ENCODE measurements at places on chromosomes 11 and 22.
A peak's percentile ranks its signal among the peaks of the same experiment; 100 is the strongest.

DNA sequence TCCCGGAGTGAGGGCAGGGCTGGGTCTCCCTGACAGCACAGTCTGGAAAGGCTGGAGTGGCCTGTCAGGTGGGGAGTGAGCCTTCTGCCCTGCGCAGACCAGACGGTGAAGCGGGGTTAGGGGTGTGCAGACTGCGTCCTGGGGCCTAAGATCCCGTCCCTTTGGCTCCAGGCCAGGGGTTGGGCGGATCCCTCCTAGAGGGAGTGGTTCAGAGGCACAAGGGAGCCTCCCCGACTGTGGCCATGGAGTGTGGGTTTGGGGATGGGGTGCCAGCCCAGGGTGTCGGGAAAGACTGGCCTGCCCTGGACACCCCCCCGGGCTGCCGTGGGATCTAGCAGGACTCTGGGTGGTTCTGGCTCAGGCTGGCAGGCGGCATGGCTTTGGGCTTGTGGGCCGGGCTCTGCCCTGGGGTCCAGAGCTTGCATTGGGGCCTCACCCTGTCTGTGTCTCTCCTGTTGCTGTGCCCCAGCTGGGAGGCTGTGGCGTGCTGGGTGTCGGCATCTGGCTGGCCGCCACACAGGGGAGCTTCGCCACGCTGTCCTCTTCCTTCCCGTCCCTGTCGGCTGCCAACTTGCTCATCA lies 19.5 kb downstream of the TSPAN4 start:
- DNase-seq = peak; percentile 64

DNA sequence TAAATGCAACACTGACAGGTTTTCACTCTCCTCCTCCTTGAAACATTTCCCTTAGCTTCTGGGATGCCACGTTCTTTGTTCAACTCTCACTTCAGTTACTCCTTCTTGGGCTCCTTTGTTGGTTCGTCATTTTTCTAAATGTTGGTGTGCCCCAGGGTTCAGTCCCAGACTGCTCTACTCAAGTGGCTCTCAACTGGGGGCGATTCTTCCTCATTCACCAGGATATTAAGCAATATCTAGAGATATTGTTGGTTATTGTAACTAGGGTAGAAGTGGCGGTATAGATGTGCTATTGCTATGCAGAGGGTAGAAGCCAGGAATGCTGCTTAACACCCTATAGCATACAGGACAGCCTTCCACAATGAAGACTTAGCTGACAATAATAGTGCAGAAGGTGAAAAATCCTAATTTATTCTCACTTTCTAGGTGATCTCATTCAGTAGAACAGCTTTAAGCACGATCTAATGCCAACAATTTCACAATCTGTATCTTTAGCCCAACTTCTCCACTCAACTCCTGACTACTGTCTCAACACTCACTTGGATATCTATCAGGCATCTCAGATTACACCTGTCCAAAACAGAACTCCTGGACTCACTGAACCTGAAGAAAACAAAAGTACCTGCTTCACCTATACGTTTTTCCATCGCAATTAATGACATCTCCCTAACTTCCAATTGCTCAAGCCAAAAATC lies 4.6 kb downstream of the NUP160 start:
- no peak for DNase-seq

- no peak for DNase-seq
Observed at GRCh38 chr11:112318661-112319060, 58.0 kb upstream of the PLET1 start.

DNA sequence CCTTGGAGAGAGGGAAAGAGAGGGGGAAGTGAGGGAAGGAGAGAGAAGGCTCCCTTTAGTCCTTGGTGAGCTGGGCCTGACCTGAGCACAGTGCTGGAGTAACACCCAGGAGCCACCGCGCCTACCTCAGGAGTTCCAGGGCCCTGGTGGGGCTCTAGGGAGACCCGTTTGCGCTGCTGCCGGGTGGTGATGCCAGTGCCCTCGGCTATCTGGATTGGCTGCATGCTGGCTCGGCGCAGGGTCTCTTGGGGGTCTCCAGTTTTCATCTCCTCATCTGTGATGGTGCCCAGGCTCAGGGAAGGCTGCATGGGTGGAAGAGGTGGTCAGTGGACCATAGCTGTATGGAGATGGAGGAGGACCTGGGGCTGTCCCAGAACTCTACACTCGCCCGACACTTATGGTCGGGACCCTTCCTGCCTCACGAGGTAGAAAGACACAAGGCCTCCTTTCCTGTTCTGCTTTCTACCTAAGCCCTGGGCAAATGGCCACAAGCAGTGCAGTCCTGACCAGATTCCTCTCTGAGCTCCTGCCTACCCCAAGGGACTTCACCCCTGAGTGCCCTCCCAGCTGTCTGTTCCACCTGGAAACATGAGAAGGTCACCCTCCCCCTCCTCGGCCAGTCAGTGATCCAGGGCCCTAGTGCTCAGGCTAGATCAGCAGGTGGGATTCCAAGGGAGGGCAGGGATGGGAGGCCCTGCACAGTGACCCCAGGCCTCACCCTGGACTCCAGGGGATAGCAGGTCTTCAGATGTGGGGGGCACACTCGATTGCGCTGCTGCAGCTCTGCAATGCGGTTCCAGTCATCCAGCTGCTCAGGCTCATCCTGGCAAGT lies 6.0 kb downstream of the IL18BP start:
- DNase-seq = no peak

- peak; percentile 41 for DNase-seq
Observed at GRCh38 chr11:44994753-44995152, 44.1 kb upstream of the TP53I11 start.

DNA sequence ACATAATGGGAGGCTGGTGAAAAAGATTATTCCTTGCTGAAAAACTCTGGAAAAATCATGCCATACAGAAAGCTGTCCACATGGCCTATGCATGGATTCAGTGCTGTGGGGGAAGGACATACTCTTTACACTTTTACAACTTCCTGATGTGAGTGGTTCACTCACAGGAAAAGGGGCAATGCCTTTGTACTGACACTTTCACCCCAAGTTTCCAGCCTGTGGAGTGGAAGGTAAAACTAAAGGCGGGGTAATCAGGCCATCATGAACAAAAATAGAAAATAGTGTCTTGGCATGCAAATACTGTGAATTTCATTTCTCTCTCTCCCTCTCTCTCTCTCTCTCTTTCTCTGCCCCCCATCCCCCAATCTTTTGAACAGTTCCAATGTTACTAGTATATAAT lies 281.8 kb downstream of the ETS1 start:
- no peak for DNase-seq

DNA sequence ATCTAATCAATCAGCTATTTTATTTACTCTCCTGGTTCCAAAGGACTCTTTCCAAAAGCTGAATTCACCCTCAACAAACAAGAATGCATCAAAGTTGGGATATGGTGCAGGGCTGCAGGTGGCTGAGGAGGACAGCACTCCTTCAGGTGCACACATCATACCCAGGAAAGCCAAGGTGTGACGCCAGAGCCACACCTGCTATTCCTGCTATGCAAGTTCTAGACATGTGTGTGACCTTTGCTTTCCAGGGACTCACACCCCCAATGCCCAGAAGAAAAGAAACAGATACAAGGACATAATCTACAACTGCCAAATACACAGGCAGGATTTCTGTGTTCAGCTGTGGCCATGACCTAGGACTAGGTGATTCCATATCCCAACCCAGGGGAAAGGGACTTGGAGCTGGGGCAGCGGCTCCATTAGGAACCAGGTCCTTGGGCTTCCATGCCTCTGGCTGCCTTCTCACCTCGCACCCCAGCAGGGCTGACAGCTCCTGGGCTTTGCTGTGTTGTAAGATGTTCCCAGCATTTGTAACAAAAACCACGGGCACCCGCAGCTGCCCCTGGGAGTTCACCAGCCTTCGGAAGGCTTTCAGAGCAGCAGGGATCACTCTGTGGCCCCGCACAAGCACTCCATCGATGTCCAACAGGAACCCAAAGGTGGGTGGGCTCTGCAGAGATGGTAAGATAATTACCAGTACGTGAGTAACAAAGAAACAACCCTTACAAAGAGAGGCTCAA lies 9.8 kb downstream of the HDHD5 start:
- no peak for DNase-seq

- DNase-seq = no peak
Observed at GRCh38 chr22:37618072-37618656, 9.5 kb downstream of the GGA1 start.

DNA sequence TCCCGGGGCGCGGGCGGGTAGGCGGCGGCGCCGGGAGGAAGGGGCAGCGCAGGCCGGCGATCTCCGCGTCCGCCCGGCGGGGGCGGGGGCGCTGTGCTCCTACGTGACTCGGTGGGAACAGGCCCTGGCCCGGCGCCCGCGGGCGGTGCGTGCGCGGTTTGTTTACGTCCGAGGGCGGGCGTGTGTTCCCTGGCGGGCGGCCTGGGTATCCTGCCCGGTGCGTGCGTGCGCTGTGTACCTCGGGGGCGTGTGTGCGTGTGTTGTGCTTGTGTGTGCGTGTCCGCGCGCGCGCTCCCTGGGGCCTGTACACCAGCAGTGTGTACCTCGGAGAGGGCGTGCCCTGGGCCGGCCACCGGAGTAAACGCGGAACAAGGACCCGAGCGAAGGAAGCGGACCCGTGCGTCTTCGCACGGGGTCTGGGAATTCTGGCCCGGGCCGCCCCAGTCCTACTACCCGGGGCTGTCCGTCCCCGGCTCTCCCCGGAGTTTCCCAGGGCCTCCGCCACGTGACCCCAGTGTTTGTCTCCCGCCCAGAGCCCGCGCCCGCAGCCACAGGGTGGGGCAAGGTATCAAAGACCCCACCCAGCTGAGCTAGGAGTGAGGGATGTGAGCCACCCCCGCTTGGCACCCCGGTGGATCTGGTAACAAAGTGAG lies 769 bp downstream of the MAFF start:
- no peak for DNase-seq

DNA sequence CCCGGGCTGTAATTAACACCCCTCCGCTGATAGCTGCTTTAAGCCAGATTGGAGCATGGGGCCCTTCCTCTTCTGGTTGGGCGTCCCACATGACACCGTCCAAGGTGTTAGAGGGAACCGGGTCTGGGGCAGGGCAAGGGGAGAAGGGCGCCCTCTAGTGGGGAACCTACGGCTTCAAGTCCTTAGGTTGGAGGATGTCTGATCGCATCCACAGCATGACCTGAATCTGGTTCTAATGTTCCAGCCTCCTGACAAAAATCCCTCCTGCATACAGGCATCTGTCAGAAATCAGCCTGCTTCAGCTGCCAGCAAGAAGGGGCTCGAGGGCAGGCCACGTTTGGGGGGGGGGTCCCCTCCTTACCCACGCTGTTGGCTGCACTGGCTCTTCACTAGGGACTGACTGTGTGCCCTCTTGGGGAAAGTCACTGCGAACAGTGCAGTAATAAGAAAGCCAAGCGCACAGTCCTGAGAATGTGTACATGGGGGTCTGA lies 94.2 kb upstream of the TBCEL start:
- DNase-seq = peak; percentile 31

DNA sequence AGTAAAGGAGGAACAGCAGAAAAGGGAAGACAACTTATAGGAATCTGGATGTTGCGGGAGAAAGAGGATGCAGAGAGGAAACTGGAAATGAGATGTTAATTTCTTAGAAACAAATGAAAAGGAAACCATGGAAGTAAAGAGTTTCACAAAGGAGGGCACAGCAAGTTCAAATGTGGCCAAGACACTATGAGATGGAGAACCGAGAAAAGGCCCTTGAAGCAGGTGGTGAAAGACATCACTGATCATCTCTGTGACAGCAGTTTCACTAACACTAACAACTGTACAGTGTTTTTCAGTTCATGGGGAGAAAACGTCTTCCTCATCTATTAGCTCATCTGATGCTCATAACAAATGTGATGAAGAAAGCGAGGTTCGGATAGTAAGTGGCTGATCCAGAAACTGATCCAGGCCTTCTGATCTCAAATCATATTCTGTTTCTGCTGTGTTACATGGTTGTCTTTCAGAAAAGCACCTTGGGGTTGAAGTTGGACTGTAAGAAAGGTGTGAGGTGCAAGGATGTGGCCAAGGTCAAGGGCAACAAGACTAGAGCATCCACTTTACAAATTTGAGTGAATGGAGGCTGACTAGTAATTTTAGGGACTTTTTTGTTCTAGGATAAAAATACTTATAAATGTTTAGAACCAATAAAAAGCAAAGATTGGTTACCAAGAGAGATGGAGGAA lies 492.1 kb upstream of the CADM1 start:
- DNase-seq = no peak

- DNase-seq = no peak
Observed at GRCh38 chr11:36090356-36091109, 146.7 kb downstream of the LDLRAD3 start.

GRCh38 chr11:13183094-13183825 lies 94.3 kb upstream of the BMAL1 start:
- DNase-seq = peak; percentile 25

GRCh38 chr11:93528252-93528651 lies 14.9 kb downstream of the SMCO4 start:
- DNase-seq = no peak

GRCh38 chr22:40330086-40330485 lies 16.2 kb upstream of the ADSL start:
- no peak for DNase-seq

DNA sequence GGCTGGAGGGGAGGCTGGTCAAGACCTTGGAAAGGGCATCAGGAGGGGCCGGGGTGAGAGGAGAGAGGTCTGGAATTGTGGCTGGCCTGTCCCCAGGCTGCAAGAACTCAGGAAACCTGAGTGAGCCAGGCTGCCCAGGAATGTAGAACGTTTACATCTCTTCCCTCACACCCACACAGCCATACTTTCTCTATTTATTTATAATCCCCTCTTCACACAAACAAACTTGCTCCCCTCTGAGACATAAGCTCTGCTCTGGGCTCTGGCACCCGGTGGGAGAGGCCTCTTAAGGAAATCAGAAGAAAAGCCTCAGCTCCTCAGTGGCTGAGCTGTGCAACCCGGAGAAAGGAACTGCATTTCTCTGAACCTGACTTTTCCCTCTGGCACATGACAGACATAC lies 5.5 kb downstream of the CHRDL2 start:
- no peak for DNase-seq

DNA sequence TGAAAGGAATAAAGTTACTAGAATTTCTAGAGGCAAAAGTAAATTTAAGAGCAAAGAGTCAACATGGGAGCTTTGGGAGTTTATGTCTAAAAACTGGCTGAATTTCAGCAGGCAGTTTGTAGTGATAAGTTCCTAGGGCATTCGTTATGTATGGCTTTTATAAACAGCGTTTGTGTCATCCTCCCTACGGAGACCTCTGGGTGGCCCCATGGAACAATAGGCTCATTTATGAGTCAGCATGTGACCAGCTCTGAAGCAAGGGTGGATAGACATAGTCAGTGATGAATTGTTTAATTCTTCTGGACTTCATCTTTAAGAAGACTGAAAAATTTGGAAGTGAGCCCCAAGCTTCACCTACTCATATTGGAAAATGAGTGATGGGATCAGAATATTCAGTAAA lies 37.1 kb downstream of the SVIP start:
- no peak for DNase-seq

DNA sequence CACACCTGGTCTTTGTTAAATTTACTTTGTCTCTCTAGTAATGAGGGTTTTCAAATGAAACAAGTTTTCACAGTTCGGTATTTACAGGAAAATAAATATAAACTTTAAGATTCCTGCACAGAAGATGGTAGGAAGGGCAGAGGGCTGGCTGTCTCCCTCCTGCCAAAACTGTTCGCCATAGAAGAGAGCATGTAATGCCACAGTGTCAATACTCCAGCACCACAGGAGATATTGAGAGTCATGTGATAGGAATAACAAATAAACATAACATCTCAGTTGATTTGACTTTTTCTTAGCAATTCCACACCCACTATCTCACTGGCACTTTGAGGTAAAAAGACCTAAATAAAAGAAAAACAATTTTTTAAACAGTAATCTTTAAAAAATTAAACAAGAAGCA lies 100.9 kb downstream of the MRTFA start:
- DNase-seq = no peak
